ENCODE measurements at places on chromosomes 6 and 20.

DNA sequence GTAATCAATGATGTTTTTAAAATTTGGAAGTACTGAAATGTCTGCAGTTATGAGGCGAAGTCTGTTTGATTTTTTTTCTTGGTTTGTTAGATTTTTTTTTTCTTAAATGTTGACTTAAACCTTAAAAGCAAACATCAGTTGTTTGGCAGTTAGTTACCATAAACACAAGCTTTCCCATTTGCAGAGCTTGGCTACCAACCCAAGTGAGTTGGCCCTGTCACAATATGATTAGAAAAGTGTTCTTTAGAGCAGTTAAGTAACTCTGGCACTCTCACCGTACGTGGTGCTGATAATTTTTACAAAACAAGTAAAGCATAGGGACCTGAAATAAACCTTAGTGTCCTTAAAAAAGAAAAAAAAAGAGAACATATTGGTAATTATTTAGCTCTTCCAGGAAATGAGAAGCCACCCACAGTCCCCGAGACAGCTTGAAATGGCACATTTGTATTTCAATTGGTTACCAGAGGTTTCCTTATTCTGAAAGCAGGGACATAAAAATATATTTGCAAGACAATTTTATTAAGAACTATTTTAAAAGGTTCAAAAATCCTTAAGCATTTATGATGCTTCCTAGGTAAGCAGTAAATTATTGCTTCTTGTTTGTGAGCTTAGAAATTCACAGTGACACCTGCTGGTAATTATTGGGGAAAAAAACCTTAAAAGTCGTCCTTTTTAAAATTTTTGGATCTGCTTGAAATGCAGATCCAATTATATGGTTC is 3.9 kb downstream of the HEY2 start:
- DNase-seq: no peak

- DNase-seq: peak; percentile 76
Measured at GRCh38 chr6:78605909-78606446, 261.4 kb upstream of the IRAK1BP1 start.

- DNase-seq: no peak
Measured at GRCh38 chr6:53899512-53899911, 104.7 kb downstream of the LRRC1 start.

GRCh38 chr20:57807401-57808263 is 97.8 kb upstream of the PMEPA1 start:
- DNase-seq: no peak

GRCh38 chr6:63676412-63677114 is 41.0 kb downstream of the PHF3 start:
- peak; percentile 9 for DNase-seq

- no peak for DNase-seq
Measured at GRCh38 chr20:43151256-43151655, 38.5 kb downstream of the PTPRT start.

GRCh38 chr20:25203871-25204320 is 8.4 kb downstream of the ENTPD6 start:
- no peak for DNase-seq

GRCh38 chr20:46610145-46610544 is 41.1 kb downstream of the SLC13A3 start:
- DNase-seq: no peak

DNA sequence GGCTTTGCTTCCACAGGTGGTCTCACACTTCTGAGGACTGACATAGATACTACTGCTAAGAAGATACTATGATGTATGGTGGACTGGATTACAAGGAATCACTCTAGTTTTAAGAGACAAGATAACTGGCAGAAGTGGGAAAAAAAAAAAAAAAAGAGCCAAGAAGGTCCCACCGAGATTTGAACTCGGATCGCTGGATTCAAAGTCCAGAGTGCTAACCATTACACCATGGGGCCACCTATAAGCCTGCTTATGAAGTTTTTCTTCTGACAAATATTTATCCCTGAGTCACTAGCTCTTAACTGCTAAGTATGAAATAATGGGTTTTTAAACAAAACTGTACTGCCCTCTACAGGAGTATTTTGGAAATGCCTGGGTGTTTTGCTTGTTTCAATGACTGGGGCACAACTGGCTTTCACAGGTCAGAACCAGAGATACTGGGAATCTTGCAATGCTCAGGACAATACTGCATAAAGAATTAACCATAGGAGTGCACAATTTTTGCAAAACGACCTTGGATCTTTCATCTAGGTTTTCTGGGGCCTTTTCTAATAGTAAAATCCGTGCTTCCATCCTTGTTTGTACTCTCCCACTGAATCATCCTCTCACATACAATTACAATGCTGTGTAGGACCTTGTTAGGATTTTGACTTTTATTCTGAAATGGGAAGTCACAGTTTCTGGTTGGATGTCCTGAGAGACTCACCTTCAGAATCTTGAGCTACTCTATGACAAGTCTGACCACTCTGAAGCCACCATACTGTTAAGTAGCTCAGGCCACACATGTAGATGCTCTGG is 116.3 kb downstream of the OR2B2 start:
- DNase-seq: peak; percentile 80

DNA sequence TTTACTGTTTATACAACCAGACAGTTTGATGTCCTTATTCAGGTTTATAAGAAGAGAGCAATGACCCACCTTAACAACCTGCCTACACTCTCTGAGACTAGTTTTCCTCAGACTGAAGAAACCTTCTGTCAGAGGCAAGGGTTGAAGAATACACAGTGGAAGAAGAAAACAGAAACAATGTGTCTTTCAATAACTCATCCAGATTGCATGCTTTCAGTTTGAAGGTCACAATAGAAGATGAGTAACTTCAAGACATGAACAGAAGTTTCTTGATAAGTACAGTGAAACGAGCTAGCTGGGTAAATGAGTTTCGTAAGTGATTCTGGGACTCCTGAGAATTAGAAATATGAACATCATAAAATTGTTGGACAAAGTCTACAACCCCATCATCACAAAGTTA is 141.7 kb downstream of the STXBP5 start:
- DNase-seq: no peak

DNA sequence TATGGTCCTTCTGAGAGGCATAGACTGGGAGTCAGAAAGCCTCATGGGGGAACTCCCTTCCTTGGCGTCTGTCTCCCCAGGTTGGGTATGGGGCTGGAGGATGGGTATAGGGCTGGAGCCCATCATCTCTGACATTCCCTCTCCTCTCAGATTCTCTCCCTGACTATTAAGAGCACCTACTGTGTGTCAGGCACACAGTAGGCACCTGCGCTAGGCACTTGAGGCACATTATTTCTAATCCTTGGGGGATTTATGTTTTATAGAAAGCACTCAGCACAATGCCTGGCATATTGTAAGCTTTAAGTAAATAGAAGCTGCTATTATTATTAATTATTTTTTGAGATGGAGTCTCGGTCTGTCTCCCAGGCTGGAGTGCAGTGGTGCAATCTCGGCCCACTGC is 76.3 kb downstream of the CD40 start:
- no peak for DNase-seq

- DNase-seq: no peak
Measured at GRCh38 chr6:14373648-14374437, 256.3 kb downstream of the CD83 start.

GRCh38 chr20:14193885-14194284 is 143.5 kb downstream of the FLRT3 start:
- no peak for DNase-seq

- no peak for DNase-seq
Measured at GRCh38 chr6:144955859-144956258, 670.7 kb downstream of the UTRN start.

GRCh38 chr20:25019381-25020155 is 27.0 kb upstream of the APMAP start:
- no peak for DNase-seq

GRCh38 chr6:126812010-126812409 is 306.5 kb upstream of the RSPO3 start:
- DNase-seq: no peak

DNA sequence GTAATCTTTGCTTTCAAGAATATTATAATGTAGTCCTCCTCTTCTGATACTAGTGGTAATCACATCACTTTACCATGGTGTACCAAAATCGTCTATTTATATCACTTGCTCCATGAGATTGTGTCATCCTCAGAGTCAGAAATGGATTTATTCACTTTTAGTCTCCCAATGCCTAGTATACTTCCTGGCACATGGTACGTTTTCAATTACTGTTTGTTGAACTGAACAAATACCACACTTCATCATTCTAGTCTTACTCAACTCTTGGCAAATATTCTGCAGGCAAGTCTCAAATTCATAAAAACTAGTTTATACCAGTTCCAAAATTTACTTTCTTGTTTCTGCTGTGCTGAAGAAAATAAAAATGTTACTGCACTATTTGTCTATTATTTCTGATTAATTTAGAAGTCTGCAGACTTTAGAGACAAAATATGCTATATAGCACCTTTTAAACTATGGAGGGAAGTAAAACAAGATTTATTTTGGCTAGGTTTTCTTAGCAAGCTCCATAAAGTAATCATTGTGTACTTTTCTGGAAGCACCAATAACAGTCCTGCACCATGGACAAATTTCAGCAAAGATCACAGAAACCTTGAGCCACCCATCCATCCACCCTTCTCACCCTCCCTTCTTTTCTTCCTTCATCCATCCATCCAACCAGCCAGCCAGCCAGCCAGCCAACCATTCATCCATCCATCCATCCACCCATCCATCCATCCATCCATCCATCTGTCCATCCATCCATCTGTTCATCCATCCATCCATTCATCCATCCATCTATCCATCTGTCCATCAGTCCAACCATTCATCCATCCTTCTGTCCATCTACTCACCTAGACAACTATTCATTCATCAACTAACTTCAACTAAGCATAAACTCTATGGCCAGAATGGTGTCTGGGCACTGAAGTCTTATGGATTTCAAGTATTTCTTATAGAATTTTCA is 102.1 kb upstream of the STMND1 start:
- peak; percentile 93 for DNase-seq

DNA sequence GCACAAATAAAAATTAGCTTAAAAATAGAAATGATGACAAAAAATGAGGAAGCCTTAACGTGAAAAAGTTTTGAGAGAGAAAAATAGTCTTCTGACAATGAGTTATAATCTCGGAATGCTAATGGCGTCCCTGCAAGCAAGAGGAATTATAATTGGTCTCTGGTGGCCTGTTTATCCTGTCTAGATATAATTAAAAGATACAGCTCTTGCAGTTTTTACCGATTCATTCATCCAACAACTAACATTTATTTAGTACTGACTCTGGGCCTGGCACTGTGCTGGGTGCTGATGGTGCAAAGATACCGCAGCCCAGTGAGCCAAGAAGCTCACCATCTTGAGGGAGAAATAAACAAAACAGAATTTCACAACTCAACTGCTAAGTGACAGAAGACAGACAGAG is 31.6 kb upstream of the ANKRD60 start:
- no peak for DNase-seq

GRCh38 chr6:115753446-115753845 is 307.2 kb downstream of the FRK start:
- DNase-seq: peak; percentile 28

DNA sequence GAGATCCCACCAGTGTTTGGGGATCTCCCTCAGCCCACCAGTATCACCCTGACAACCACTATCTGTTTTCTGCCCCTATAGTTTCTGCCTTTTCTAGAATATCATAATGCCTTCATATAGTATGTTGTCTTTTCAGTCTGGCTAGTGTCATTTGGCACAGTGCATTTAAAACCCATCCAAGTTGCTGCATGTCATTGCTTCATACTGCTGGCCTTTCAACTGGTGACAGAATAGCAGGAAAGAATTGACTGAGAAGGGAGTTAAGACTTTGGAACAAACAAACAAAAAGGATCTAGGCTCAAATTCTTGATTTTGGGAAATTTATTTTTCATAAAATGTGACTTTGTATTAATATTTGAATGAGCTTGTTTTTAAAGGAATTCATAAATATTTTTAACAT is 4.5 kb downstream of the LMBRD1 start:
- no peak for DNase-seq

GRCh38 chr20:62353289-62354030 is 13.7 kb downstream of the LAMA5 start:
- no peak for DNase-seq

DNA sequence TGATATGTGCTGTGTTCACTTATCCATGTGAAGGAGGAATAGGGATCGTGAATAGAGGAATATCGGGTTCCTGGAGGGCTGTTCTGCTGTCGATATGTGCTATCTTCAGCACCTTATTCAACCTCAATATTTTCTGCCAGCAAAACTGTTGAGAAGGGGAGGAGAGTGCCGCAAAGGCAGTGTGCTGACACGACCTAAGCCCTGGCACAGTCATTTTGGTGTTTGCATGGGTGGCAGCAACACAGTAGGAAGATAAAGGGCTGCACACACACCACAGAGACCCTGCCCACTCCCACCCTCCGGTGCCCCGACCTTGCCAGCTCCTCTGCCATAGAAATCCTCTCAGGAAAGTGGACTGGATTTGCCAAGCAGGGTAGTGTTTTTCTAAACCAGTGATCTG is 47.0 kb downstream of the ZDHHC14 start:
- DNase-seq: no peak

DNA sequence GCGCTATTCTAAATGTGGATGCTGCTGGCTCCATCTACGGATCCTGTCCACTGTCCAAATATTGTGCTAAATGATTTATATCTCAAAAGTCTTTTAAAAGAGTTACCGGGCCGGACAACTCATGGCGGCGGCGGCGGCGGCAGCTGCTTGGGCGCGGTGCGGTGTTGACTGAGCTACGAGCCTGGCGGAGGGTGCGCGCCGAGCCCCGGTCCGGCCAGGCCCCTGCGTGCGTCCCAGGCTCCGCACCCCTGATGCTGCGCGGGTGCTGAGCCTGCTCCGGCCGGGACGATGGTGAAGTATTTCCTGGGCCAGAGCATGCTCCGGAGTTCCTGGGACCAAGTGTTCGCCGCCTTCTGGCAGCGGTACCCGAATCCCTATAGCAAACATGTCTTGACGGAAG is 303.4 kb downstream of the CENPW start:
- DNase-seq: no peak

DNA sequence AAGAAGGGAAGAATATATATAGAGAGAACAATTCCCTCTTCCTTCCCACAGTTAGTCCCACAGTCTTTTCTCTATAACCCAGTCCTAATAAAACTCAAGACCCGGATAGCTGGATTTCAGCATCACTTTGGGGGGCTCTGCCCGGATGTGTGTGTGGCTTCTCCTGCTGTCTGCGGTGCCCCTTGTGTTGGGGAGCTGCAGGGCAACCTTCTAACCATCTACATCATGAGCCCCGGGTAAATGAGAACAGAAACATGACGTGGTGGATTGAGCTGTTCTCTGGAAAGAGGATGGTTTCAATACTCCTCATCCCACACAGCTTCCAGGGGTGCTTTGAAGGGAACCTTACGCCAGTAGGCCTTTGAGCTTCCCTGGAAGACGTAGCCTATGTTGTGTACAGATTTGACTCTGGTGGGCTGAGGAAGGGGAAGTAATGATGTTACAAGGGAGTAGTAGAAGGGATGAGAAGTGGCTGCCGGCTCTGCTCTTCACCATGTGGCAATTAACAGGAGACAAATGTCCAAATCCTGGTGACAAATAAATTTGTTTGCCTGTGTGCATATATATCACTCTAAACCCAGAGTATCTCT is 13.5 kb upstream of the PRDM1 start:
- DNase-seq: no peak

DNA sequence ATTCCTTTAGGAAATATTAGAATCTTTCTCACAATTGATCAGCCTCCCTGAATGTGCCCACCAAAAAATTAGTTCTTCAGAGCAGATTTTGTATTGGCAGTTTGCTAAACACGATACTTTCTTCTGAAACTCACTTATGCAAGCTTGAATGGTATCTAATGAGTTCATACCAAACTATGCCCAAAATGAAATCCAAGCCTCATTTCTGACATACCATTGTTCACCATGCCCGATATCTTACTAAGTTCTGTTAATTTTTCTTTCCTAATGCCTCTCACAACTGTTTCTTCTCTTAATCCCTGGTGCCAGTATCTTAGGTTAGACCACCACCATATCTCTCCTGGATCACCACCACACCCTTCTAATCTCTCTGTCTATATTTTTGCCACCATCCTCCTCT is 755.9 kb downstream of the KIF16B start:
- DNase-seq: no peak
